ENCODE measurements at places on chromosomes 2 and 18.

GRCh38 chr2:235394278-235394828 is 99.5 kb upstream of the AGAP1 start:
- peak; percentile 86 for DNase-seq

DNA sequence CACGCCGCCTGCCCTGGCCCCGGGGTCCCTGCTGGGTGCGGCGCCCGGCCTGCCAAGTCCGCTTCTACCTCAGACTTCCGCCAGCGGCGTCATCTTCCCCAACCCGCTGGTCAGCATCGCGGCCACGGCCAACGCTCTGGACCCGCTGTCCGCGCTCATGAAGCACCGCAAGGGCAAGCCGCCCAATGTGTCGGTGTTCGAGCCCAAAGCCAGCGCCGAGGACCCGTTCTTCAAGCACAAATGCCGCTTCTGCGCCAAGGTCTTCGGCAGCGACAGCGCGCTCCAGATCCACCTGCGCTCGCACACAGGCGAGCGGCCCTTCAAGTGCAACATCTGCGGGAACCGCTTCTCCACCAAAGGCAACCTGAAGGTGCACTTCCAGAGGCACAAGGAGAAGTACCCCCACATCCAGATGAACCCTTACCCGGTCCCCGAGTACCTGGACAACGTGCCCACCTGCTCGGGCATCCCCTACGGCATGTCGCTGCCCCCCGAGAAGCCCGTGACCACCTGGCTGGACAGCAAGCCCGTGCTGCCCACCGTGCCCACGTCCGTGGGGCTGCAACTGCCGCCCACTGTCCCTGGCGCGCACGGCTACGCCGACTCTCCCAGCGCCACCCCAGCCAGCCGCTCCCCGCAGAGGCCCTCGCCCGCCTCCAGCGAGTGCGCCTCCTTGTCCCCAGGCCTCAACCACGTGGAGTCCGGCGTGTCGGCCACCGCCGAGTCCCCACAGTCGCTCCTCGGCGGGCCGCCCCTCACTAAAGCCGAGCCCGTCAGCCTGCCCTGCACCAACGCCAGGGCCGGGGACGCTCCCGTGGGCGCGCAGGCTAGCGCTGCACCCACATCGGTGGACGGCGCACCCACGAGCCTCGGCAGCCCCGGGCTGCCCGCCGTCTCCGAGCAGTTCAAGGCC is 13.7 kb downstream of the SALL3 start:
- DNase-seq, result no peak

DNA sequence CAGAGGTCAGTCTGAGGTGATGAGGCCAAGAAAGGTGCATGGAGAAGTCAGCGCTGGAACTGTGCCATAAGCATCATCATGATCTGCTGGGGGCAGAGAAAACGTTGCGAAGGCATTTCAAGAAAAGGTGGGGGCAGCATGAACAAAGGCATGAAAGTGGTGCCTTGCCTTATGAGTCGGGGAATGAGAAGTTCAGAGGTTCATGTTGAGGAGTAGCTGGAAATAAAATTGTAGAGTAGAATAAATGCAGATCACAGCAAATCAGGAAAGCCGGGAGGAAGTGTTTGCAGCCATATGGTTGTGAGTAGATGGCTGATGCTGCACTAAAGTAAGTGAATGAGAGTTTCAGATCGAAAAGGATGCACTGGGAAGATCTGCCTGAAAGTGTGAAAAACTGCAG is 72.1 kb upstream of the ARL5A start:
- peak; percentile 26 for DNase-seq

DNA sequence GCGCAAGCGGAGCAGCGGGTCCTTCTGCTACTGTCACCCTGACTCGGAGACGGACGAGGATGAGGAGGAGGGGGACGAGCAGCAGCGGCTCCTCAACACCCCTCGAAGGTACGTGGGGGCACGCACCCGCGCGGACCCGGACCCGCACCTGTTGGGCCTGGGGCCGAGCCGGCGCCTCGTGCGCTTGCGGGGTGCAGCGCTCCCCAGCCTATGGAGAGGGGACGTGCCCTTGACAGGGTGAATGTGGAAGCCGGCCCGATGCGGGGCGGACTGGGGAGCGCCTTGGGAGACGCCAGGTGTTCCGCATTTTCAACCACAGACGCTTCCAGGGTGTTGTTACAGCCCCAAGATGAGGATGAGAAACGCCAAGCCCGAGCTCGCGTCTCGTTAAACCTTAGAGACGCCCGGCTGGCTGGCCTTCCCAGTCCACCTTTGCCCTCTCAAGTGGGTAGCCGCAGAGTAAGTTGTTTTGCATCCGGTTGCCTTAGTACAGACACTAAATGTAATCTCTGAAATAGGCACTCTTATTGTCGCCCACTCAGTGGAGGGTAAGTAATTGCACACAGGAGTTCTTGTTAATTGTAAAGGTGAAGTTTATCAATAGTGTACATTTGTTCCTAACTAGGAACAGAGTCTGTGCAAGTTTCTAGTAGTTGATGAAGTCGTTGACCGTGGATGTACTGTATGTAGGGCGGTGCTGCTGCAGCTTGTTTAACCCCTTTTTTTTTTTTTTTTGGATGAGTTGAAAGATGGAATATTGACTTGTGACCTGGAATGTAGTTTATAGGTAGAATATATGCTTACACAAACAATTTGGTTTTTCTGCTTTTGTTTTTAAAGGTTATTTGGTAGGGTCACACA is 815 bp downstream of the GMCL1 start:
- peak; percentile 60 for DNase-seq

DNA sequence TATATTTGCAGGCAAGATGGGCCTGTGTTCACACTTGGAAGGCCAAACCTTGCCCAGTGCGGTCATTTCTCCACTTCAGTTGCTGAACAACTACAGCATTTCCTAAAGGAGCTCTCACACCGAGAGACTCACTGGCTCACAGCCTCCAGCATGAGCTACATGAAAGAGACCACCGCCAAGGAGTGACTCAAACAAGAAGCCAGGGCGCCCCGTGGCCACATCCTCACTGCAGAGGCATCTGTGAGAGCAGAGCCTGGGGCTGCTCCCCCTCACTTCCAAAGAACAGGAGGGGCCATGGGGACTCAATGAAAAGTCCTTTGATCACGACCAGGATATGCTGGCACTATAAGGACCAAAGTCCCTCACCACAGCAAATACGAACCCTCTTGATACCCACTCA is 50.0 kb downstream of the TMEM163 start:
- peak; percentile 82 for DNase-seq

DNA sequence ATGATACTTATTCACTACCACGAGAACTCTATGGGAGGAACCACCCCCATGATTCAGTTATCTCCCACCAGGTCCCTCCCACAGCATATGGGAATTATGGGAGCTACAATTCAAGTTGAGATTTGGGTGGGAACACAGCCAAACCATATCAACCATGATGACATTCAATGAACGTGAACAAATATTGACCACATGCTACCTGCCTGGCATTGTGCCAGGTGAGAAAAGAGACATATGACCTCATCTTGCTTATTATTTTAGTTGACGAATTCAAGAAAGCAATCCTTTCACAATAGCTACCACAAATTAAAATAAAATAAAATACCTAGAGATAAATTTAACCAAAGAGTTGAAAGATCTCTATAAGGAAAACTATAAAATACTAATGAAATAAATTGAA is 286.5 kb upstream of the CRIM1 start:
- DNase-seq, result no peak

DNA sequence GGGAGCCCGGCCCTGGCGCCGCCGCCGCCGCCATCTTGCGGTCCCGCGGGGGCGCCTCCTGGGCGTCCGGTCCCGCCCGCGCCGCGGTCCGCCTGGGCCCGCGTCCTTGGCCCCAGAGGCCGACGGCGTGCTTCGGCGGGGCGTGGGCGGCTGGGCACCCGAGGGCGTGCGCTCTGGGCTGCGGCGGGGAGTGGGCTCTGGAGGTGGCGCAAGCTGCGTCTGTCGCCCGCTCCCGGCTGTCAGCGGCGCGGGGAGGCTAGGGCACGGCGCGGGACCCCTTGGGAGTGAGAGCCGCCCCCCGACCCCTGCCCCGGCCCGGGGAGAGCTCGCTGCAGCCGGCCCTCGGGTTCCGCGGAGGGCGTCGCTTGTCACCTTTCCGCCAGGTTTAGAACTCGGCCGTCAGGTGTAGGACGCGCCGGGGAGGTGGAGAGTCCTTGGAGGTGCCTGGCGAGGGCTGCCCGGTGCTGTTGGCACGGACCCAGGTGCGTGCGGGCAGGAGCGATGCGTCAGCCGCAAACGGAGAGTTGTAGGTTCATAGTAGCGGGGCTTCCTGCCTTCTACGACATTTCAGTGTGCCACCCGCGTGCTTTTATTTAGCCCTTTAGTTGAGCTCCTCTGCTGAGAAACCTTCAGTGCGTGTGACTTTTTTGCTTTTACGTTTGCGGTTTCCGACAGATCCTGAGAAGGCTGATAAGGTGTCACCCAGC is 921 bp downstream of the VAPA start:
- DNase-seq, result peak; percentile 91

DNA sequence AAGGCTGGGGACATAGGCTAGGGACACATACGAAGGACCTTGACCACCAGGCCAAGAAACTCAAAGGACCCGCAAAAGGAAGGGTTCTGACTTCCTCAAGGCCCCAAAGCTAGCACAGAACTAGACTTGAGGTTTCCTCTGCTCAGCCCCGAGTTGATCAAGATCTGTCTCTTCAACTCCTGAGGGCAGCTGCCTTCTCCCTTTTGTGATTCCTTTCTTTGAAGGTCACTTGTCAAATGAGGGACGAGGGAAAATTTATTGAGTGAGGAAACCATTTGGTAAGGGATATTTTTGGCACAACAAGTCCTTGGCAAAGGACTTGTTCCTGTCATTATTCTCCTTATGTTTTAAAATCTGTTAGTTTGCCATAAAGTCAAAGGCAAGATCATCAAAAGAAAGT is 12.3 kb upstream of the ROCK2 start:
- DNase-seq, result no peak

- DNase-seq, result no peak
Observed at GRCh38 chr2:60675301-60675700, 80.8 kb upstream of the PAPOLG start.

GRCh38 chr18:13542520-13542847 is 183.9 kb downstream of the FAM210A start:
- no peak for DNase-seq

GRCh38 chr2:122168799-122169198 is 413.3 kb downstream of the TSN start:
- DNase-seq, result peak; percentile 14

GRCh38 chr18:31657823-31658669 is 26.3 kb downstream of the B4GALT6 start:
- no peak for DNase-seq

- no peak for DNase-seq
Observed at GRCh38 chr18:74141667-74142066, 6.0 kb downstream of the FBXO15 start.

GRCh38 chr18:37787452-37787851 is 221.9 kb upstream of the CELF4 start:
- no peak for DNase-seq

DNA sequence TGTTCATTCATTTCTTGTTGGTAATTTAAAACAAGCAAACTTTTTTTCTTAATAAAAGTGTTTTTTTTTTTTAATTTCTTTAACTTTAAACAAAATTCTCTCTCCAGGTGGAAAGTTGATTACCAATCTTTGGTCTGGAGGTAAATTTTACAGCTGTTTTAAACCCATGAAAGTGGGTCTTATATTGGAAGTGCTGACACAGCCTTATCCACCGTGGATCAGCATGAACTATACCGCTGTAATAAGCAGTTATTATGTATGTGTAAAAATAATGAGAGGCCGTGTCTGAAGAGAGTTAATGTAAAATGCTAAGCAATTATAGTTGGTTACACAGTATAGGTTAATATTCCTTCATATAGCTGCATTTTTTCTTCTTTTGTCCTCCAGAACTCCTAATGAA is 378.1 kb upstream of the ATP5MC3 start:
- no peak for DNase-seq

GRCh38 chr2:219071131-219071816 is 10.6 kb upstream of the IHH start:
- DNase-seq, result peak; percentile 43

- DNase-seq, result no peak
Observed at GRCh38 chr2:184305105-184305504, 293.2 kb upstream of the ZNF804A start.

DNA sequence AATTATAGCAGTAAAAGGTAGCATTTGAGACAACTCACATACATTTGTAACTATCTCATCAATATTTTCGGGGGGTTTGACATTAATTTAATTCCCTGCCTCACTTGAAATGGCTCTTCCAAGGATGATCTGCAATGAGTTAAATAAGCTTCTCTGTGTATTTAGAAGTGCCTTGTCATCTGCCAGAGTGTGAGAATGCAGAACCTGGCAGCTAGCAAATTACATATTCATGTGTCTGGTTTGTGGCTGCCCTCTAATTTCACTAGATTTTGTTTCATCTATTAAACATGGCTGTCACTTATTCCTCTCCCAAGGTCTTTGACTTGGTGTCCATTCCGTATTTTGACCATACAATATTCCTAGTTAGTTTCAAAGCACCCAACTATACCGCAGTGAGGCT is 158.3 kb upstream of the CAVIN2 start:
- no peak for DNase-seq

DNA sequence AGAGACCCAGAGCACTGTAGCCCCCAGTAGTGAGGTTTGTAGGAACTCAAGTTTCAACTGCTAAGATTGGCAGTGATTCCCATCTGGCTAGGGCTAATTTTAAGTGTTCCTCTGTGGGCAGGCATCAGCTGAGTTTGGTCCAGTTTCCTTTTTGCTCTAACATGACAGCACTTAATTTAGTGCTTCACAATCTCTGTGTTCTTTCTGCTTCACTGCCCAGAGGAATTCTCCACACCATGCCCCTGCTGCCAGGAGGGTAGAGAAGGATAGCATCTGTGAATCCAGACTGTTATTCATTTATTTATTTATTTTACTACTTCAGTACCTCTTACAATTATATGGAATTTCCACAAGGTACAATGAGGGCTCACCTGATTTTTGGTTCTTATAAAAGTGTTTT is 549.9 kb upstream of the FSIP2 start:
- DNase-seq, result peak; percentile 48

DNA sequence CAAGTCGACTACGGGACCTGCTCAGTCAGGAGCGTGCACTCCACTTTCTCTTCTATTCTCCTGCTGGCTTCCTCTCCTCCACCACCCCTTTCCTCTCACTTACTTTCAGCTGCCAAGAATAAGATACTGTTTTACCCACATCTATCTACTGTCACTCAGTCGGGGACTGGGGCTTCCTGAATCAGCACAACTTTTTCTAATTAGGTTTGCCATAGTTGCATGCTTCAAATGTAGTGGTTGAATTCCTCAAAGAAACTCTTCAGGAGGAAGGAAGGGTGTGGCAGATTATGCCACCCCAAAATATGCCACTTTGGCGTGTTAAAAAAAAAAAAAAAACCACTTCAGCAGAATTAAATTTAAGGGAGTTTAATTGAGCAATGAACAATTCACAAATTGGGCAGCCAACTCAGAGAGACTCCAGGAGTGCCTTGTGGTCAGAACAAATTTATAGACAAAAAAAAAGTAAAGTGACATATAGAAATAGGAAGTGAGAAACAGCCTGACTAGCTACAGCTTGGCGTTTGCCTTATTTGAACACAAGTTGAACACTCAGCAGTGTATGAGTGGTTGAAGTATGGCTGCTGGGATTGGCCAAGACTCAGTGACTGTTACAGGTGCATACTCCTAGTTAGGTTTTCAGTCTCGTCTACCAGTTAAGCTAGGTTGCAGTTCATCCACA is 32.5 kb upstream of the RMDN2 start:
- no peak for DNase-seq

- no peak for DNase-seq
Observed at GRCh38 chr2:231102772-231103171, 22.1 kb downstream of the HTR2B start.

- DNase-seq, result no peak
Observed at GRCh38 chr2:7132753-7133152, 215.5 kb downstream of the RNF144A start.

GRCh38 chr2:38409156-38410102 is 32.4 kb upstream of the ATL2 start:
- no peak for DNase-seq

- DNase-seq, result no peak
Observed at GRCh38 chr2:172223601-172224054, 120.9 kb upstream of the DLX2 start.

Data from kidney tubule cell (primary cell).